ENCODE measurements at places on chromosomes 1 and 21. TPM values are rescaled to one million over a fixed set of nuclear protein-coding genes. Genes with fewer than 3 reads are reported as not detected.

GRCh38 chr1:202575918-202576653 lies 134.2 kb downstream of the SYT2 start:
- no peak for DNase-seq

GRCh38 chr1:184632415-184633175 lies 122.1 kb downstream of the EDEM3 start:
- no peak for DNase-seq

DNA sequence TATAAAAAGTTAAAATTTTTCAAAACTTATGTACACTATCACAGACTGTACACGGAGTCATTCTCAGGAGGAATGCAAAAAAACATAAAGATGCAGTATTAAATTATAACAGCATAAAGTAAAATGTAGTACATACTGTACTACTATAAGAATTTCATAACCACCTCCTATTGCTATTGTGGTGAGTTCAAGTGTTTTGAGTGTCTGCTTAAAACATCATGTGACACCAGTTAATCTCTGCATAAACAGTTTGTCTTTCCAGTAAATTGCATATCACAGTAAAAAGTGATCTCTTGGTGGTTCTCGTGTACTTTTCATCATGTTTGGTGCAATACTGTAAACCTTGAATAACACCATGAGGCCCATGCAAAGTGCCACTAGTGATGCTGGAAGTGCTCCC lies 45.2 kb downstream of the SDCCAG8 start:
- no peak for DNase-seq

- DNase-seq, result peak; percentile 59
These were observed 63.0 kb downstream of the NR5A2 start for GRCh38 chr1:200090252-200091159.

DNA sequence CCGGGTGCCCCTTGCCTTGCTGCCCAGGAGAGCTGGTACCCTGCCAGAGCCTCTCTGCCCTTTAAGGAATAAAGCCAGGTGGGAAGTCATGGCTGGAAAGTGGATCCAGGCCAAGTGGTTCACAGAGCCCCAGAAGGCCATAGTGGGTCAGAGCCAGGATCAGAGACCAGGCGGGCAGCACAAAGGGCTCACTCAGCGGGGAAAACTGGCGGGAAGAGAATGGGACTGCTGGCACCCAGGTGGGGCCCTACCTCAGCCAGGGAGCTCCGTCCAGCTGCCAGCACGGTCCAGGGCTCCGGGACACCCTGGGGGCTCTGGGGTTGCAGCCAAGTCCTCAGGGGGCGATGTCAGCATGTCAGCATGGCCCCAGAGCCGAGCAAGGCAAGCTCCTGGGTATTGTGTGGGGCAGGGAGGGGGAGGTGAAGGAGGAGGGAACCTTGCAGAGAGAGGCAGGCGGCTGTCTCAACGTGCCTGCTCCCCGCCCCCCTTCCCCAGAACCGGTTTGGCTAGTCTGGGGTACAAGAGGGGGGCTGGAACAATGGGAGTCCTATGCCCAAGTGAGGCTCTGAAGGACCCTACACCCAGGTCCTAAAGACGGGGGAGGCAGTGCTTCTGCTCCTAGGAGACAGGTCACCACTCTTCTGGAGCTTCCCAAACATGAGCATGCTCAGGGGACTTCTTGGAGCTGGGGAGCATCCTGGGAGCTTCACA lies at the start of gene ARHGEF19:
ARHGEF19 (minus strand) TSS at position 402 of the 711 bp plus-strand sequence. CDS start 3,598 bp downstream, outside the sequence.
- DNase-seq, result peak; percentile 86

- no peak for DNase-seq
These were observed 18.7 kb upstream of the RERE start for GRCh38 chr1:8835941-8836643.

- DNase-seq, result no peak
These were observed 38.4 kb downstream of the AHCTF1 start for GRCh38 chr1:246893191-246893939.

GRCh38 chr21:14523234-14523633 lies 22.9 kb downstream of the SAMSN1 start:
- no peak for DNase-seq

- no peak for DNase-seq
These were observed 299.1 kb upstream of the DUSP10 start for GRCh38 chr1:222040955-222041354.

HENMT1 gene
- 18.0 TPM for total RNA-seq

Measured in H7 (cell line).